ENCODE measurements at places on chromosomes 13 and 19. TPM values are rescaled to one million over a fixed set of nuclear protein-coding genes. Genes with fewer than 3 reads are reported as not detected.
A peak's percentile ranks its signal among the peaks of the same experiment; 100 is the strongest.

The SRRM5 gene
- 0.84 TPM for total RNA-seq

The RASIP1 gene
- 12.3 TPM for total RNA-seq

The CBLC gene
- not detected for total RNA-seq

The OLFM2 gene
- 8.6 TPM for total RNA-seq

The EBI3 gene
- 6.7 TPM for total RNA-seq

The LGALS14 gene
- not detected for total RNA-seq

The C19orf81 gene
- total RNA-seq = not detected

The TEKTIP1 gene
- total RNA-seq = not detected

The CKM gene
- 1.3 TPM for total RNA-seq

The NECTIN2 gene
- total RNA-seq = 63.2 TPM

- no peaks in the 10 kb centered on the region for H3K36me3 ChIP-seq
- H3K27ac ChIP-seq = no peak overlapping the region
- DNase-seq = no peak
- no peaks in the 10 kb centered on the region for H3K27me3 ChIP-seq
- no peak overlapping the region for H3K4me3 ChIP-seq
Measured at GRCh38 chr19:50626011-50626410, 13.7 kb downstream of the SYT3 start.

DNA sequence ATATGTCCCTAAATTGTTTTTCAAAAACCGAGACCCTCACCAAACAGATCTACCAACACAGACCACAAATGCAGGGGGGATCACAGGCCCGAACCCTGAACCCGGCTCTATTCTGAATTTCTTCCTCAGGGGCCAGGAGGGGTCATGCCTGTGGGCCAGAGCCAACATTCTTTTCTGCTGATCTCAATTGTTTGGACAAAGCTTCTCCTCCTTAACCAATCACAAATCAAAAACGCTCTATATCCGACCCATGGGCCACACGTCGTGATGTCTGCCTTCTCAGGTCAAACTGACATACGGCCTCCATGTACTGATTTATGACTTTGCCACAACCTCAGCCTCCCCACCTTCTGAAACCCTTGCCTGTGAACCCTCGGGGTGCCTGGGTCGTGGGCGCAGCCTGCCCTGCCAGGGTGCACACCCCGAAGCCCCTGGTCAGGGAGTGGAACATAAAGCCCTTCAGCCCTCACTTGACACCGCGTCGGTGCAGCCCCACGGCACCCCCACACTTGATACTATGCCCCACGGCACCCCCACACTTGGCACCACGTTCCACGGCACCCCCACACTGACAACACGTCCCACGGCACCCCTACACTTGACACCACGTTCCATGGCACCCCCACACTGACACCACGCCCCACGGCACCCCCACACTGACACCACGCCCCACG, 58.4 kb upstream of the C13orf46 start:
- H3K27ac ChIP-seq = peak overlapping the region; percentile 62
- DNase-seq = no peak
- peaks cover 11% of the 10 kb centered on the region for H3K36me3 ChIP-seq
- peaks cover 3% of the 10 kb centered on the region for H3K4me1 ChIP-seq
- no peaks in the 10 kb centered on the region for H3K27me3 ChIP-seq
- no peak overlapping the region for H3K4me3 ChIP-seq

GRCh38 chr13:102197193-102197592, 204.7 kb downstream of the FGF14 start:
- no peaks in the 10 kb centered on the region for H3K4me1 ChIP-seq
- H3K27me3 ChIP-seq = no peaks in the 10 kb centered on the region
- DNase-seq = no peak

DNA sequence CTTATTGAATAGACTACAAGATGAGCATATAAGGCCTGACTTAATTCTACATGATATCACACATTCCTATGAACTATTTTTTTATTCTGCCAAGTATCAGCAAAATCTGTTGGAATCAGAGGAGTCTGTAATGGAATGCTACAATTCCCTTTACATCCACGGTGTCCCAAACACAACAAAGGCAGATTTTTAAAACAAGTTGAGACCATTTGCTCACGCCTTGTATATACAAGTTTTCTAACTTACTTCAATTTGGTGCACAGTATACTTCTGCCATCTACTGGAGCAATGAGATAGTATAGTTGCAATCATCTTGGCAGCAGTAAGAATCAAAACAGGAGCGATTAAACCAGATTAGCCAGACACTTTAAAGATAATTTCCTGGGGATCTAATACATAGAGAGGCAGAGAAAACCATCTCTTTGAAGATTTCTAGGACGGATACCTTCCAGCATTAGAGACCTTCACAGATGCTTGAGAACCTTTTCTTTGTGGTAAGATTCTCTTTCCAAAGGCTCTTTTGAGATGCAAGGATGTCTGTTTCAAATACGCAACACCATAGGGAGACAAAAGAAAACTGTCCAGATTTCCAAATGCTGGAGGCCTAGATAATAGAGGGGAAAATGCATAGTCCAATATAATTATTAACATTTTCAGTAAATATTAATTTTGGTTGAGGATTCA, 302.0 kb upstream of the MIR17HG start:
- H3K4me1 ChIP-seq = no peaks in the 10 kb centered on the region
- H3K36me3 ChIP-seq = no peaks in the 10 kb centered on the region
- H3K27me3 ChIP-seq = no peaks in the 10 kb centered on the region
- no peak overlapping the region for H3K27ac ChIP-seq
- no peak for DNase-seq

GRCh38 chr19:10093295-10094186, 7.4 kb downstream of the SHFL start:
- peaks cover 5% of the 10 kb centered on the region for H3K36me3 ChIP-seq
- H3K27me3 ChIP-seq = no peaks in the 10 kb centered on the region
- no peak for DNase-seq

- no peak overlapping the region for H3K27ac ChIP-seq
- no peaks in the 10 kb centered on the region for H3K27me3 ChIP-seq
- H3K36me3 ChIP-seq = no peaks in the 10 kb centered on the region
Measured at GRCh38 chr13:98327371-98328270, 150.6 kb upstream of the RNF113B start.

DNA sequence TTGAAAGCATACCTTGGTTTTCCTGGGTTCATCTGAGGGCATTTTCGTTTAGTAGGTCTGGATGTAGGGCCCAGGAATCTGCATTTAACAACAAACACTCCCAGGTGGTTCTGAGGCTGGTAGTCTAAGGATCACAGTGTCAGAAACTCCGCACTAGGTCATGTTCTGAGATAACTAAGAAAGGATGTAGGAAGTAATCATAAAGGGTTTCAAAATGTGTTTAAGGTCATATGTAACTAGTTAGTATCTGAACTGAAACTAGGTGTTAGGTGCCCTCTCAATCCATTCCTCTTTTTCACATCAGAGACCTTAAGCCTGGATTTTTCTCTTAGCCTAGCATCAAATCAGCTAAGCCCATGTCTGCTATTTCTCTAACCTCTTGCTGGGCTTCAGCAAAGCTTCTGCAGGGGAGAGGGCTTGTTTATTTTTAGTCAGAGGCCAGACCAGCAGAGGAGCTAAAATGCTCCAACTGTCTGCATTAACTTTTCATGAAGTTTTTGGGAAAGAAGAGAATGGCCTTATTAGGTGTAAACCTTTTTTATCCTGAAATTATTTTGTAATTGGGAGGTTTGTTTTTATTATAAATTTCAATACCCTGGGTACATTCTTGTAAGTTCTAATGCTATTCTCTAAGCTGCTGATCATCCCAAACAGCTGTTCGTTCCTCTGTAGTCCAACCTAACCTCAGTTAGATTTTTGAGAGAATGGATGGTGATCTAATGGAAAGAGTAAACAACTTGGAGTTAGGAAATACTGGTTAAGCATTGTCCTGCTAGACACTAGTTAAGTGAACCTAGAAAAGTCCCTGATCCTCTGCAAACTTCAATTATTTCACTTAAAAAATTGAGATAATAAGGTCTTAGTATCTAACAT, 262.8 kb upstream of the RFC3 start:
- no peaks in the 10 kb centered on the region for H3K27me3 ChIP-seq
- H3K4me3 ChIP-seq = no peak overlapping the region
- H3K4me1 ChIP-seq = no peaks in the 10 kb centered on the region
- no peak for DNase-seq

- no peak for DNase-seq
- no peaks in the 10 kb centered on the region for H3K4me1 ChIP-seq
Measured at GRCh38 chr13:29786698-29787097, 63.7 kb downstream of the UBL3 start.

- H3K4me3 ChIP-seq = peak overlapping the region; percentile 38
- H3K4me1 ChIP-seq = peaks cover 4% of the 10 kb centered on the region
- H3K27ac ChIP-seq = peak overlapping the region; percentile 56
- H3K27me3 ChIP-seq = peaks cover 72% of the 10 kb centered on the region
- no peak for DNase-seq
Measured at GRCh38 chr13:112968380-112968909, 569 bp upstream of the MCF2L start.

DNA sequence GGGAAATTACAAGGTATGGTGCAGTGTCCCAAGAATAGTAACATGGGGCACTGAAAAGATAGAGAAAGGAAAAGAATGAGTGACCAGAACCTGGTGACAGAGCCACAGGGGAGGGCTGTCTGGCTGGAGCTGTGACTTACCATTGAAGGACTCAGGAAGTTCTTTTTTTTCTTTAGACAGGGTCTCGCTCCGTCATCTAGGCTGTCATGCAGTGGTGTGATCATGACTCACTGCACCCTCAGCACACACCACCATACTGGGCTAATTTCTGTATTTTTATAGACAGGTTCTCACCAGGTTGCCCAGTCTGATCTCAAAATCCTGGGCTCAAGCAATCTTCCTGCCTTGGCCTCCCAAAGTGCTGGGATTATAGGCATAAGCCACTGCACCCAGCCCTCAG, 8.8 kb upstream of the CPB2 start:
- H3K4me1 ChIP-seq = no peaks in the 10 kb centered on the region
- H3K36me3 ChIP-seq = no peaks in the 10 kb centered on the region
- H3K4me3 ChIP-seq = no peak overlapping the region
- no peak for DNase-seq
- no peak overlapping the region for H3K27ac ChIP-seq
- no peaks in the 10 kb centered on the region for H3K27me3 ChIP-seq

DNA sequence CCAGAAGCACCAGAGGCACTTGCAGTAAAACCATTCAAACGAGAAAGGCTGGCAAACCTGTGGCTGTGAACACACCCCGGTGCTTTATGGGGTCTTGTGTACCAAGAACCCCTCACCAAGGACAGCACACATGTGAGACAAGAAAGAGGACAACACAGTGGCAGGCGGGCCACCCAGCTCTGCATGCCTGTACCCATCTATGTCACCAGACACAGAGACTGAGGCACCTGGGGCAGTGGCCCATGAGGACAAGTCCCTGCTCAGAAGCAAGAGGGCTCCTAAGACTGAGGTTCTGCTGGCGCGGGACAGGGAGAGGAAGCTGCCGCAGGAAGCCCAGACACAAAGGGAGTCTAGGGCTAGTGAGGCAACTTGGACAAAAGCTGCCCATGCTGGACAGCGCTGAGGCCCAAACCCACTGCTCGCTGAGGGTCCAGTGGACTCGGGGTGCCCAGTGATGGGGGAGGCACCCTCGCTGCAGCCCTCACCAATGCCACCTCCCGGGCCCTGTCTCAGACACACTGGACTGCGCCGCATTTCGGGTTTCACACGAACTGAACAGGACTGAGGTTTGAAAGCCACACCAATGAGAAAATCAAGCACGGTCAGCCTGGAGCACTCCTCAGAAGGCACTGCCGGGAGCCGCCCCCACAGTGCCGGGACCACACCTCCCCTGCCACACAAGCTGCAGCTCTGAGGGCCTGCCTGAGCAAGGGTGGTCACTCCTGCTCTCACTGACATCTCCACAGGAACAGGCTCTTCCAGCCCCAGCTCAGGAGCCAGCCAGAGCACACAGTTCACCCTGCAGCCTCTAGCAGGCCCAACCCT, 232.7 kb downstream of the TUBA3C start:
- no peak overlapping the region for H3K4me3 ChIP-seq
- no peak overlapping the region for H3K27ac ChIP-seq
- H3K27me3 ChIP-seq = no peaks in the 10 kb centered on the region
- no peak for DNase-seq
- H3K4me1 ChIP-seq = no peaks in the 10 kb centered on the region

- H3K36me3 ChIP-seq = no peaks in the 10 kb centered on the region
- H3K4me1 ChIP-seq = no peaks in the 10 kb centered on the region
- no peaks in the 10 kb centered on the region for H3K27me3 ChIP-seq
Measured at GRCh38 chr19:44566984-44567383, 37.5 kb upstream of the CEACAM20 start.

DNA sequence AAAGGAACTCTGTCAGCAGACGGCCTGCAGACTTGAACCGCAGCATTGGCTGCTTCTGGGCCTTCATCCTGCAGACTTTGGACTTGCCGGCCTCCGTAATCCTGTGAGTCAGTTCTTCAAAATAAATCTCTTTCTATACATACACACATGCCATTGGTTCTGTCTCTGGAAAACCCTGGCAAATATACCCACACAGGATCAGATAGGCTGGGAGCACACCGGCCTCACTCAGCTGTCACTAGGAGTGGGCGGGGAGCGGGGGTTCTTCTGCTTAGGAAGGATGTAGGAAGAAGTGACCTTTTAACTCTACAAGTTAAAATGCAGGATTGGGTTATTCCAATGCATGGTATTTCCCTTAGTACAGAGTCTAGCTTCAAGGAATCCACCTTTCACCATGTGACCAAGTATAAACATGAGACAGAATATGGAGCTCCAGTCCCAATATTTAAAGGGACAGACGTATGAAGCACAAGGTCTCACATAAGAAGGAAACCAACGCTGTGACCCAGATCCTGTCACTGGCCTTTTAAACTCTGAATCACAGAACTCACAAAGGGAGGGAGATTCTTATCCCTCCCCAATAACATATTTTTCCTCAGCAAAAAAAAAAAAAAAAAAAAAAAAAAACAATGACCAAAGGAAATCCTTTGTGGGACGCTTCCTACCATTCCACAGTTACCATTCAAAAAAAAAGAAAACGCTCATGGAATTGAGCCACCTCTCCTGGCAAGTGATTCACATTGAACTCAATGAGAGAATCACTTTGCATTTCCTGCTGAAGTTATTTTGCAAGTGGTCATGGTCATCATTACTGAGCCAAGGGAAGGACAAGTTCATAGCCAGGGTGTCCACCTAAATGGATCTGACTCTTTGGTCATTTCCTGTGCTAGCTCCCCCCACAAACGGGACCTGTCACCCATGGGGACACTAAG, 352.9 kb downstream of the FOXO1 start:
- H3K27me3 ChIP-seq = no peaks in the 10 kb centered on the region
- no peaks in the 10 kb centered on the region for H3K36me3 ChIP-seq
- peaks cover 6% of the 10 kb centered on the region for H3K4me1 ChIP-seq
- H3K27ac ChIP-seq = no peak overlapping the region
- no peak for DNase-seq

DNA sequence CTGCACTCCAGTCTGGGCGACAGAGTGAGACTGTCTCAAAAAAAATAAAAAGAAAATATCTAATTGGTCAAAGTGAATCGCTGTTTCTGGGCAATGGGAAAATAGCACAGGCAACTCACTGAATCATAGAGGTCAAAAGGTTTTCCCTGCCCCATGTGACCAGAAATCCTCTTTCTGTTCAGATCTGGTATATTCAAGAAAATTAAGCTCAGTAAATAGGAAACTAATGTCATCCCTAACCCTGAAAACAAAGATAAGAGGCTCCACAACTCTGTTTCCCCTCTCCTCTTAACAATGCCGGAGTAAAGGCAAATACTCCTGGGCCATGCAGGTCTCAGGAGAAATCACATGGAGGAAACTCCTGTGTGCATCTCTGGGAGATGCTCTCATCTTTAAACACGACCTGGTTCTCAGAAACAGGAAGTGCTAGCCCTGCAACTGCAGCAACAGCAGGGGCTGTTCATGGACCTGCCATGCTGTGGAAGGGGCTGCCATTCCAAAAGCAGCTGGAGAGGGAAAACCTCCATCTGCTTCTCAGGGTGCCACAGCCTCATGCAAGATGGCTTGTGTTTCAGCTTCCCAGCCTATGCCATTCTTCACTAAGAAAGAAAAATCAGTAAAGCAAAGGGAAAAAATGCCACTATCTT, 47.5 kb upstream of the SLC7A9 start:
- no peak overlapping the region for H3K4me3 ChIP-seq
- H3K36me3 ChIP-seq = no peaks in the 10 kb centered on the region
- no peaks in the 10 kb centered on the region for H3K4me1 ChIP-seq
- no peaks in the 10 kb centered on the region for H3K27me3 ChIP-seq
- DNase-seq = no peak
